ENCODE measurements at places on chromosomes 1 and 21. TPM values are rescaled to one million over a fixed set of nuclear protein-coding genes. Genes with fewer than 3 reads are reported as not detected.

The IFNLR1 gene
- 10.1 TPM for total RNA-seq

The KLF17 gene
- not detected for total RNA-seq

The FAM72C gene
- total RNA-seq, result 6.3 TPM

The NPR1 gene
- total RNA-seq, result 13.2 TPM

The IFI44 gene
- not detected for total RNA-seq

The DYNLT5 gene
- 0.93 TPM for total RNA-seq

The TNFAIP8L2 gene
- total RNA-seq, result not detected

The RAD54L gene
- 50.3 TPM for total RNA-seq

The CDK18 gene
- total RNA-seq, result 44.0 TPM

The FOXJ3 gene
- 48.6 TPM for total RNA-seq

The PTPN22 gene
- total RNA-seq, result not detected

DNA sequence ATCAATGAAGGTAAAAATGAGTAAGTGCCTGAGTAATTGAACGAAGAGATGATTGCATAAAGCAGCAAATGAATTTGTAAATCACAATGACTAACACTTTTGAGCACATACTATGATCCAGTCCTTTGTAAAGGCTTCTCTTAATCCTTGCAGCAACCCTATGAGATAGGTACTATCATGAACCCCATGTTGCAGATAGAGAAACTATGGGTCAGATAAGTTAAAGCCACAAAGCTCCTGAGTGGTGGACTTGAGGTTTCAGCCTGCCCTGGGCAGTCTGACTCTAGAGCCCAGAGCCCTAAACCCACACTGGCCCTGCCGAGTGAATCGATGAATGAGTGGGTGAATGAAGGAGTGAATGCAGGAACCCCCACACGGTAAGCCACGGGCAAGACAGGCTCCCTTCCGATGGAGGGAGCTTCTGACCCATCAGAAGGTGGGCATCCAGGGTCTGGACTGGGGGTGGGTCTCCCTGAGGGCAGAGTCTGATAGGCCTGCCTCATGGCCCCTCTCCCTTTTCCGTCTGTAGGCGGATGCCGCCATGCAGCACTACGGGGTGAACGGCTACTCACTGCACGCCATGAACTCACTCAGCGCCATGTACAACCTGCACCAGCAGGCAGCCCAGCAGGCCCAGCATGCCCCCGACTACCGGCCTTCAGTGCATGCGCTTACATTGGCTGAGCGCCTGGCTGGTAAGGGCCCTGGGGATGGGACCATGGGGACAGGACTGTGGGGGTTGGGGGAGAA lies 17.0 kb downstream of the DMBX1 start:
- no peak for DNase-seq

GRCh38 chr1:64733581-64734286 lies 11.1 kb upstream of the RAVER2 start:
- no peak for DNase-seq

GRCh38 chr1:94819945-94820746 lies at the start of gene SLC44A3:
TSS of gene SLC44A3 (plus strand) at chr1:94820357. CDS start at chr1:94820452, 95 bp downstream.
- DNase-seq, result peak; percentile 17

DNA sequence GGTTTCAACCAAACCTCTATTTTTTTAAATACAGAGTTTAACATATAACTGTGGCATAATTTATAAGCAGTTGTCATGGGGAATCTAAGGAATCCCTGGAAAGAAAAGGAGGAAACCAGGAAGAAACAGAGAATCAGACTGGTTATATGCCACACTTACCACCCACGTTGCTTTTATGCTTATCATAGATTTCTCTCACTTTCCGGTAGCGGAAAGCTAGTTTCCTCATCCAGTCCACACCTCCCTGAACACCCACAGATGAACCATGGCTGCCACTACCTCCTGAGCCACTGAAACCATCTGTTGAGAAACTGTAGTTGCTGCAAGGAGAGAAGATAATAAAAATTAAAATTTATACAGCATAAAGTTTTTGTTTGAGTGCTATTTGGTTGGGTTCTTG lies 33.5 kb downstream of the XKR8 start:
- no peak for DNase-seq

- DNase-seq, result no peak
Observed at GRCh38 chr1:245099401-245099800, 55.4 kb upstream of the KIF26B start.

- DNase-seq, result no peak
Observed at GRCh38 chr1:82337635-82338034, 536.9 kb downstream of the ADGRL2 start.

- no peak for DNase-seq
Observed at GRCh38 chr1:17538428-17539117, 925 bp upstream of the ARHGEF10L start.

GRCh38 chr1:205709059-205709398 lies 28.7 kb upstream of the SLC45A3 start:
- no peak for DNase-seq

DNA sequence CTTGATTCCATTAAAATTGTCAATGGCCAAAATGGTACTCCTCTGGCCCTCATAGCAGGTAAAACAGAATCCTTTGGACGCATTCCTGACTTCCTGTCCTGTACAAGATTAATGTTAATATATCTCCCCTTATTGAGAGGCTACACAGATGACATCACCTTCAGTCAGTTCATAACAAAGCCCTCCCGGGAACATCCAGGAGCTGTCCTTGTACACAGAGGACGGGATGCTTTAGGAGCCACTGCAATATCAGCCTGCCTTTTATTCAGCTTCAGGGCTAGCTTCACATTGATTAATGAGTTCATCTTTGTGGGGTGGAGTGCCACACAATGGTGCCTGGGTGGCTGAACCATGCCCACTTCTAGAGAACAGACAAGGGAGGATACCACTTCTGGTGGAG lies 235.1 kb downstream of the NRIP1 start:
- no peak for DNase-seq

- no peak for DNase-seq
Observed at GRCh38 chr1:23825762-23826522, 713 bp upstream of the HMGCL start.

DNA sequence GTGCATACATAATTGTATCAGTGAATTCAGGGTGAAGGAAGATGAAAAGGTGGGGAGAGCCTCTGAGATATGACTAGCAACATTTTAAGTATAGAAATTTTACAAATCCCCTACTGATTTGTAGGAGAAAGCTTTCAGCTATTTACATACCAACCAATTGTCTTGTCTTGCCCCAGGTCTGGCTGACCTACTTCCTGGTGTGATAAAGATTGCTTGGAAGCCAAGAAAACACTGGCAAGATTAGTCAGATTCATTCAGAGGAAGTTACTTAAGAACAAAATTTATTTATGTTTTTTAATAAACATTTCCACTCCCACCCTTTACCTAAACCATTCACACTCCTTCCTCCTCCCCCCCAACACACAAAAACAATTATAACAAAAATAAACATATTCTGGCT lies 17.5 kb downstream of the PTGS2 start:
- no peak for DNase-seq

DNA sequence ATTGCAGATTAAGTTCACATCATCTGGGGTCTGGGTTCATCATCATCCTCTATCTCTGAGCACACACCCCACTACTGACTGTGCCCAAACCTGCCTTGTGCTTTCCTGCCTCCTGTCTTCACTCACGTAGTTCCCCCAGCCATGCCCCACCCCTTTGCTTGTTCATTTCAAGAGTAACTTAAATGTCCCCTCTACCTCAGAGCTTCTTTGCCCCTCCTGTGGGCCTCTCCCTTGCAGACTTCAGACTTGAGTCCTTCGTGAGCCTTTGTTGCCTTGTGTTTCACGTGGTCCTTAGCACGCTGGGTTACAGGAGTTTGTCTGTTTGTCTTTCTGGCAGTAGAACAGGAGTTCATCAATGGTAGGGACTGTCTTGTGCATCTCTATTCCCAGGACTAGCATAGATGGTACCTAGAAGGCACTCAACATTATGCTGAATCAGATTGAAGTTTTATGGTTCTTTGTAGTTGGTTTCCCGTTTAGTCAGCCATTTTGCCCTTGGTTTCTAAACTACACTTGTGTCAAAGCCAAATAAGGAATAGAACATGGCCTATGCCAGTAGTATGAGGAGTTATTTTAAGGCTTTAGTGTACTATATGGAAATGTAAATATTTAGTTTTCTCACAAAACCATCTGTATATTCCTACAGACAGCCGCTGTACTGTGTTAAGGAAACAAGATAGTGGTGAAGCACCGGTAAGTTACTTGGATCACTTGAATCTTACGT lies 86.2 kb downstream of the TTC3 start:
- no peak for DNase-seq

DNA sequence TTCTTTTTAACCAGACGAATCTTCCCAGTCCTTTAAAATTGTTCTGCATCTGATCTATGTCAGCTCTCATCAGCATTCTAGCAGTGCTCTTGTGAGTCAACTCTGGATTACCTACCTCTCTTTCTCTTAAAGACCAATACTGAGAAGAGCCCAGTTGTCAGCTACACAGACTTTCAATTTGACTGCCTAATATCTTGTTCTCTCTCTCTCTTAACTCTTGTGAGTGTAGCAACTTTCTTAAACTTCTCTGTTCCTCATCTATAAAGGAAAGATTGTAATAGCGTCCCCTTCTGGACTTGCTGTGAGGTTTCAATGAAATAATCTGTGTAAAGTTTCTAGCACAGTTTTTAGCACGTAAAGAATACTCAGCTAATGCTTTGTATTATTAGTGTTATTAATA lies 499.3 kb upstream of the ADAMTS5 start:
- no peak for DNase-seq

DNA sequence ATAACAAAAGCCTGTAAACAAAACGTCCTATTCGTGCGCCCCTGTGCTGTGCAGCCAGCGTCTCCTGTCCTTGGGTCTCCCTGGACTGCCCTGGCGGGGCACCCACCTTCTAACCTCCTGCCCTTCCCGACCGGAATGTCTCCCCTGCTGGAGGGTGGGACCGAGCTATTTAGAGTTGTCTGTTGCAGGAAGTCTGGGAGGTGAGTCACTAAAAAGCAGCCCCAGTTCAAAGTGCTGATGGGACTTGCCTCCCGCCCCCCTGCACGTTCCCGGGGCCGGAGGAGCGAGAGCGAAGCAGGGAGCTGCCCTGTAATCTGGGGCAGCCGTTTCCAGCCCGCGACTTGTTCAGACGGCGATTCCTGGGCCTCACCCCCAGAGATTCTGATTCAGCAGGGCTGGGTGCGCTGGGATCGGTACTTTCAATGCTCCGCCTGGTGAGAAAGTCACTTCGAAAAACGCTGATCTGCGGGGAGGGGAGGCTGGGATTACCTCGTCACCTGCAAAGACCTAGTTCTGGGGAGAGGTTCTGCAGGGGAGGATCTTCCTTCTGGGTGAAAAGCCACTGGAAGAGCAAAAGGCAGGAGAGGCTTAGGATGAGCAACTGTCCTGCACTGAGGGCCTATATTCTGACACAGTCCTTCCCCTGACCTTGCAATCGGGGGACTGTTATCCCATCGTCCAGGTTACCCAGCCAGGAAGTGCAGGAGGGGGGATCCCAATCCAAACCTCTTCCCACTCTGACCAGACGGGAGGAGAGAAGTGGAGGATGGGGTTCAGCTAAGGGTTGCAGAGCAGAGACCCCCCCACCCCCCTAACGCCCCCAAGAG lies 1.2 kb upstream of the DHRS3 start:
- peak; percentile 72 for DNase-seq

DNA sequence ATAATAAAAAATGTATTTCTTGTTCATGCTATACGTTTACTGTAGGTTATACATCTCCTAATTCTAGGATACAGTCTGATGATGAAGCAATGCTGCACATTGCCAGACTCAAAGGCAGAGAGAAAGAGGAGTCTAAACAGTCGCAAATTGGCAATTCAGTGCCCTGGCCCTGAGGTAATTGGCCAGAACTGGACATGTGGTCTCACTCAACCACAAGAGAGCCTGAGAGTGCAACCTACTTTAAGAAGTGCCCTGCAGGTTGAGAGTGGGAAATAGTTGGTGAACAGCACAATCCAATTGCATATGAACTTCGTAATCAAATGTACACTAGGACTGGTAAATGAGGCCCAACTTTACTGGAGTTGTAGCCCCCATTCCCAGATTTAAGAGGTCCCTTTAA lies 5.0 kb upstream of the SLC35A3 start:
- no peak for DNase-seq

- no peak for DNase-seq
Observed at GRCh38 chr1:176499671-176500070, 36.7 kb downstream of the PAPPA2 start.

DNA sequence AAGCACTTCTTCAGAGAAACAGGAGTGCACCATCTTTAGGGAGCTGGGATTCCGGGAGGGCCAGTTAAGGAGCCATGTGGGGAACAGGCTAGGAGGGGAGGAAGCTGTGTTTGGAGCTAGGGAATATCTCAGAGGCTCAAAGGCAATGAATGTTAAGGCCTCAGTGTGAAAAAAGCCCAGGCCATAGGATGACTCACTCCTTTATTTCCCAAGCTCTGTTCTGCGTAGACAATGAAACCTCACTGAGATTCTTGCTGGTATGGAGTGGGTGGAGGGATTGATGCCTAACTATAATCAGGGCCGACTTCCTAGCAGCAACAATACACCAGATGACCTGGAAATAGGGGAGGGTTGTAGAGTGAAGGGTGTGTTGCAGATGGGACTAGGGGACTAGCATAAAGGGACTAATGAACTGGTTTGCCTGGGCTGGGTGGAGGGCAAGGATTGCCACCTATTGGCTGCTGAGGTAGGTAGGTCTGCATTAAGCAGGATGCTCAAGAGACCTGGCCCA lies 2.1 kb downstream of the GNAT2 start:
- no peak for DNase-seq

Data from H1 (cell line).